ENCODE measurements at places on chromosomes 2 and 18.

DNA sequence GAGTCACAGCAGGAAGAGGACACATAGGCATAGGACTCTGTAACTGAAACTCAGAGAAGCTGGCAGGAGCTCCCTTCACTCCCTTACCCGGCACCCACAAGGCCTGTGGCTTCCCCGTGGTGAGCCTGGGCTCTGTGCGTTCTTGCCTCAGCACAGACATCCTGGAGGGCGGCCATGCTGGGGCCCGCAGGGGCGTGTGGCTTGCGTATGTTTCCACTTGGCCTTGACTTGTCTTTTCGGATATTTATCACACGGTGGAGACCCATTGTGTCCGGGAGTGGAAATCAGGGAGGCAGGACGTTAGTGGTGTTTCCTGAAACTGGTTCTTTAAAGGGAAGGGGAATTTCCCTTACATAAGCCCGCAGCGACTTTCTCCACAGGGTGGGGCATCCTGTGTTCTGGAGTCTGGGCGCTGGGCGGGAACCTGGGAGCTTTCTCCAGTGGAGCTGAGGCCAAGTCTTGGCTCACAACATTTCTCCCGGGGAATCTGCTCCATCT is 49.9 kb upstream of the EML6 start:
- H3K27me3 ChIP-seq: no peaks in the 10 kb centered on the region
- no peaks in the 10 kb centered on the region for H3K36me3 ChIP-seq
- peaks cover 23% of the 10 kb centered on the region for H3K4me1 ChIP-seq
- DNase-seq: peak; percentile 44
- no peak overlapping the region for H3K4me3 ChIP-seq

DNA sequence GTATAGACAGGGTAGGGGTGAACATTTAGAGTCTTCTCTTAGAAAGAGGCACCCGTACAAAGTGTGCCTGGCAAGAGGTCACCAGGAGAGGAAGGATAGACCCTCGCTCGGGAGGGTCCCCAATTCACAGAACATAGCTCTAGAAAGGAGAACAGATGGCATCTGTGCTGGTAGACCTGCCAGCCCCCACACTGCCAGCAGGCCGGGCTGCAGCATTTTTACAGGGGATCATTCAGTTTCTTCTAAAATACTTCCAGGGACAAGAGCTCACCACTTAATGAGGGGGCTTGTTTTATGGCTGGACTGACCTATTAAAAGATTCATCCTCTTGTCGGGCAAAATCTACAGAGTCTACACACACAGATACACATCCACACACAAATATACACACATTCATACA is 149.9 kb downstream of the SEPTIN10 start:
- H3K27me3 ChIP-seq: no peaks in the 10 kb centered on the region
- DNase-seq: no peak
- H3K4me3 ChIP-seq: no peak overlapping the region

DNA sequence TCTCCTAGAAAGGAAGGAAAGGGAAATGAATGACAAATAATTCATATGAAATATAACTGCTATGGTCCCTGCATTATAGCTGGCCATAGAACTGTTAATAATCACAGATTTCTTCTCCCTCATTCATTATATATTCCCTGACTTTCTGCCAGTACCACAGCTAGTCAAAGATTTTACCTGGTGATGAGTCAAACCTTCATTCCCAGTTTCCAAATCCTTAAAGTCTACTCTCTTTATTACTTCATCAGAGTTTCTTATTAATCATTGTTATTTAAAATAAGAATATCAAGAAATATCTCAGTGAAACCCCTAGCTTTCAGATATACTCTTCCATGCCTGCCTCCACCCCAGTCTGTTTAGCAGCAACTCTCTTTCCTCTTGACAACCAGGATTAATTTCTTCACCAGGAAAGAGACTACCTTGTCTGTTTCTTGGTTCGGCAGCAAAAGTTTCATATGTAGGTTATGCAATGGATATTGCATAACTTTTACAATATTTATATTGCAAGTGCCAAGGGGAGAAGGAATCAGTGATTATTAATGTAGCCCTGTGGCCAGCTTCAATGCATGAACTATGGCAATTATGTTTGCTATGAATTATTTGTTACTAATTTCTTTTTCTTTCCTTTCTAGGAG is 533.8 kb downstream of the FBXO15 start:
- no peaks in the 10 kb centered on the region for H3K27me3 ChIP-seq
- no peaks in the 10 kb centered on the region for H3K4me1 ChIP-seq
- DNase-seq: no peak
- no peaks in the 10 kb centered on the region for H3K36me3 ChIP-seq
- no peak overlapping the region for H3K4me3 ChIP-seq

GRCh38 chr18:79819064-79819967 is 21.6 kb downstream of the KCNG2 start:
- H3K27me3 ChIP-seq: no peaks in the 10 kb centered on the region
- peak overlapping the region; percentile 63 for H3K27ac ChIP-seq
- H3K4me1 ChIP-seq: peaks cover 38% of the 10 kb centered on the region
- no peaks in the 10 kb centered on the region for H3K36me3 ChIP-seq
- no peak for DNase-seq

GRCh38 chr2:42183775-42184174 is 14.6 kb downstream of the EML4 start:
- peaks cover 34% of the 10 kb centered on the region for H3K4me1 ChIP-seq
- H3K27ac ChIP-seq: peak overlapping the region; percentile 68

GRCh38 chr2:19865151-19865550 is 36.6 kb downstream of the TTC32 start:
- no peak overlapping the region for H3K27ac ChIP-seq
- DNase-seq: no peak
- H3K36me3 ChIP-seq: no peaks in the 10 kb centered on the region
- H3K4me1 ChIP-seq: peaks cover 25% of the 10 kb centered on the region
- H3K27me3 ChIP-seq: no peaks in the 10 kb centered on the region

DNA sequence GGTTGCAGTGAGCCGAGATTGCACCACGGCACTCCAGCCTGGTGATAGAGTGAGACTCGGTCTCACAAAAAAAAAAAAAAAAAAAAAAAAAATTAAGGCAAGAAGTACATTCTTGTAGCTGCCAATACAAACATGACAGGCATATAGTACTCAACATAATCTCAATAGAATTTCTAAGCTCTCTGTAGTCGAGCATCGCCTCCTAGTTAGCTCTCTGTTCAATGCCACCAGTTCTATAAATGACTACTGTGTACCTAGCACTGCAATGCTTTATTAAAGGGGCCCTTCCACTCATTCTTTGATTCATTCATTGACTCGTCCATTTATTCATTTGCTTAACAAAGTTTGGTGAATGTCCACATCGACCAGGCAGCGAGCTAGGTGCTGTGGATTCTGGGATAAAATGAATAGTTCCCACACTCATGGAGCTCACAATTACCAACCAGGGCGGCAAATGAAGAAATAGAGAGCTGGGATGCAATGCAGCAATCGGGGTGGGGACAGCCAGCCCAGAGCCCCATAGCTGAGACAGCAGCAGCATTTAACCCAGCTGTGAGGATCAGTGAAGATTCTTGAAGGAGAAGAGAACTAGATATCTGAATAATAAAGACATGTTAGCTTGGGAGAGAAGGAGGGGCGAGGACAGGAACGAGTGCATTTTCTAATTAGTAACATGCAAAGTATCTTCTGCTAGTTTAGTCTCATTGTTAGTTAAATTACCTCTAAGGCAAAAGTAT is 349.8 kb downstream of the LPIN1 start:
- peaks cover 11% of the 10 kb centered on the region for H3K4me1 ChIP-seq
- H3K36me3 ChIP-seq: no peaks in the 10 kb centered on the region
- no peak for DNase-seq

DNA sequence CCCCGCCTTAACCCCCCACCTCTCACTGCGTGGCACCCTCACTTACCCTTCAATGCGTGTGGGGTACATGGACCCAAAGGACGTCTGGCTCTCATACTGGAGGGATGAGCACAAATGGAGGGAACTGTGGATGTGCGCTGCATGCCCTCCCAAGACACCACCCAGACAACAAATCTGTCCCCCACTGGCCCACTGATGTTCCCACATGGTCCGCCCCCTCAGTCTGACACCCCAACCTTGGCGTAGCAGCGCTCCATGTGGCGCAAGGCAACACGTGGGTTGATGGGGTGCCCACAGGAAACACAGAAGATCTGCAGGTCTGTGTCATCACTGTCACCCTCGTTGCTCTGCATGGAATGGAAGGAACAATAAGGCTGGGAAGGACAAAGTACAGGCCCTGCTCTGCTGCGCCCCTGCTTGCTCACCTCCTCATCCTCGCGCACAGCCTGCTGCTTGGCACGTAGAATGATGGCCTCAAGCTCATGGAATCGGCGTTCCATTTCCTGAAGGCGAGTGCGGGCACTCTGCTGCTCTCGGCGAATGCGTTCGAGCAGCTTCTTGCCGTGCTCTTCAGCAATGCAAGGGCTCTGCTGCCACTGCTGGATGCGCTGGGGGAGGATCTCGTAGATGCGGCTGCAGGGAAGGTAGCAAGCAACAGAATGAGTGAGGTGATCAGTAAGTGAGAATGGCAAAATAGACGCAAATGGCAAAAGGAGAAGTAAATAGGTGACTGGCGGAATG is 2.3 kb upstream of the MBD1 start:
- peak; percentile 30 for DNase-seq
- H3K4me3 ChIP-seq: no peak overlapping the region
- peaks cover 42% of the 10 kb centered on the region for H3K4me1 ChIP-seq
- no peaks in the 10 kb centered on the region for H3K27me3 ChIP-seq

- DNase-seq: no peak
- no peaks in the 10 kb centered on the region for H3K36me3 ChIP-seq
- H3K27me3 ChIP-seq: no peaks in the 10 kb centered on the region
- no peak overlapping the region for H3K4me3 ChIP-seq
- no peaks in the 10 kb centered on the region for H3K4me1 ChIP-seq
These were observed 75.9 kb downstream of the TXNL1 start for GRCh38 chr18:56562479-56562878.

DNA sequence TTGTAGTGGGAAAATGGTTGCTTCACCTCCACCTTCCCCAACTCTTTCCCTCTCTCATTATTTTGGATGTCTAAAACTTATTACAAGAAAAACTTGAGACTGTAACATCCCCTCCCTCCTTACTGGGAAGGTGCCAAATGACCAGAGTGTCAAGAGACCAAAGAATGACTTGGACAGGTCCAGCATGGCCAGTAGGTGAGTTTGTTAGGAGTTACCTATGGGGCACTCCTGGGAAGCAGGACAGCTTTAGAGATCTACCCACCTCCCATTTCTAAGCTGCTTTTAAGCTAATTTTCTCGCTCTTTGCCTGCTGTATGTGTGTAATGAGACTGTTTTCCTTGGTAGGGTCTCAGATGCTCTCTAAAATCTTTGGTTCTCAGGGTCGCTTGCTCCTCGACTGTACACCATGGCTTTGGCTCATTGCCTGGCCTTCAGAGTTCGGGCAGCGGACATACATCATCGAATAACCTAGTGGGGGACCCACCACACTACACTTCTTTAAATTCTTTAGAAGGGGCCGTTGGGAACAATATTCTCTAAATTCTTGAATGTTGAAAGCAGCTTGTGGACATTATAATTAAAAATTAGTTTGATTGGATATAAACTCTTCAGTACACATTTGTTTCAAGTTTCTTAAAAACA is 45.2 kb downstream of the SLC30A6 start:
- H3K4me1 ChIP-seq: no peaks in the 10 kb centered on the region
- H3K36me3 ChIP-seq: no peaks in the 10 kb centered on the region
- no peak overlapping the region for H3K4me3 ChIP-seq
- no peak overlapping the region for H3K27ac ChIP-seq
- DNase-seq: no peak

DNA sequence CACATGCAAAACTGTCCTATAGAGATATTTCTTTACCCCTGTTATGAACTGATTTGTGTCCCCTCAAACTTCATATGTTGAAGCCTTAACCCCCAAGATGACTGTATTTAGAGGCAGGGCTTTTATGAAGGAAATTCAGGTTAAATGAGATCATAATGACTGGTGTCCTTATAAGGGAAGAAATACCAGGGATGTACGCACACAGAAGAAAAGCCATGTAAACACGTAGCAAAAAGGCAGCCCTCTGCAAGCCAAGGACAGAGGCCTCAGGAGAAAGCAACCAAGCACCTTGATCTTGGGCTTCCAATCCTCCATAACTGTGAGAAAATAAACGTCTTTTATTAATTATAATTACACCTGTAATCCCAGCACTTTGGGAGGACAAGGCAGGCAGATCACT is 101.3 kb upstream of the NDUFV2 start:
- no peaks in the 10 kb centered on the region for H3K4me1 ChIP-seq
- DNase-seq: no peak
- no peaks in the 10 kb centered on the region for H3K36me3 ChIP-seq
- H3K4me3 ChIP-seq: no peak overlapping the region

DNA sequence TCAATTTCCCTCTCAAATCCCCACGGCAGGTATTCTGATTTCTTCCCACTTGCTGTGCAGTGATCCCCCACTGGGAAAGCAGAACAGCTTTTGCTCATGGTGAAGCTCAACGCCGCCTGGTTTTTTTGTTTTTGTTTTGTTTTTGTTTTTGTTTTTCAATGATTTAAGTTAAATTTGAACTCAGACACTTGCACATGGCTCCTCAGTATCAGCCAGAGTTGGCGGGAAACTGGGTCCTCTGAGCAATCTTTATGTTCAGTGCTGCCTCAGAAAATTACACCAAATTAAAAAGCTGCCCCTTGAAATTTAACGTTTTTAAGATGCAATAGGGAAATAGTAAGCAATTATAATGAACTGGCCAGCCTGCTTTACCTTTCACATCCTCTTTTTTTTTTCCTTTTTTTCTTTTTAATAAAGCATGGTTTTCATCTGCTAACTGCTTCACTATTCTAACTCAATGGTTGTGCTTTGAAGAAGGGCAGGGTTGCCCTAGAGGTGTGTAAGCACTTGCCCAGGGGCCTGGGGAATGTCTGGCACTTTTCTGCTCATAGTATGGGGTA is 277.0 kb upstream of the HNRNPA3 start:
- no peaks in the 10 kb centered on the region for H3K36me3 ChIP-seq

DNA sequence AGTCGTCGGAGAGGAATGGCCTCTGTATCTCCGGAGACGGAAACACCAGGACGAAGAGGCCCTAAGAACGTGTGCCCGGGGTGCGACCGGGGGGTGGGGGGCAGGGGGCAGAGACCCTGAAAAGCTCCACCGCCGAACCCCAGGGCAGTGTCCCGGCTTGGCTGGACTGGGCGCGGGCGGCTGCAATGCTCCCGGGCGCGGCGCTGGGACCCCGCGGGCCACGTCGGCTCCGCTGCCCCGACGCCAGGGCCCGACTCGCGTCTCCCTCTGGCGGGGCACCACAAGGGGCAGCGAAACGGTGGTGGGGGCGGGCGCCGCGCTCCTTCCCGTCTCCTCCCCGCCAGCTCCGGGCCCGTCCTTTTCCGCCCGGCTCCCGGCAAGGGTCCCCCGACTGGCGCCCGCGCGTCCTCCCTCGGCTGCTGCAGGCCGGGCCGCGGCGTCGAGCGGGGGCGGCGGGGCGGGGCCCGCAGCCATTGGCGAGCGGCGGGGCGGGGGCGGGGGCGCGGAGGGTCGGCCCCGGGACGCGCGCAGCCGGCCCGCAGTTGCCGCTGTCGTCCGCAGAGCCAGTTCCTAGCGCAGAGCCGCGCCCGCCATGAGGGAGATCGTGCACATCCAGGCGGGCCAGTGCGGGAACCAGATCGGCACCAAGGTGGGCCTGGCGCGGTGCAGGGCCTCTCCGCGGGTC is at the start of gene TUBB6:
Gene TUBB6 (plus strand): TSS at position 541 of the 685 bp plus-strand sequence. CDS start 52 bp downstream, at position 593.
- H3K4me3 ChIP-seq: peak within 1 kb of the TSS; percentile 81
- peak within 1 kb of the TSS; percentile 51 for H3K27ac ChIP-seq
- H3K36me3 ChIP-seq: peaks cover 6% of the 10 kb centered on the region

Measured in B cell (primary cell).